Dermis lymphatic vessel endothelial cell (primary cell): ENCODE measurements at places on chromosomes 5 and 9. TPM values are rescaled to one million over a fixed set of nuclear protein-coding genes. Genes with fewer than 3 reads are reported as not detected.

ZNF169 gene
- total RNA-seq, result 2.1 and 3.1 TPM in 2 replicates

ACOT12 gene
- not detected in 2 replicates for total RNA-seq

DAPK1 gene
- 30.0 and 31.8 TPM in 2 replicates for total RNA-seq

FGF1 gene
- 0.09 and 0.54 TPM in 2 replicates for total RNA-seq

PANK3 gene
- 56.4 and 58.0 TPM in 2 replicates for total RNA-seq

C6 gene
- not detected in 2 replicates for total RNA-seq

PHF24 gene
- total RNA-seq, result under 0.01 TPM in 1 of 2 replicates, not detected in the other

RC3H2 gene
- total RNA-seq, result 99.0 and 103 TPM in 2 replicates
